ENCODE measurements at places on chromosomes 13 and 19.

GRCh38 chr13:102207680-102208342, 194.0 kb downstream of the FGF14 start:
- DNase-seq: no peak

DNA sequence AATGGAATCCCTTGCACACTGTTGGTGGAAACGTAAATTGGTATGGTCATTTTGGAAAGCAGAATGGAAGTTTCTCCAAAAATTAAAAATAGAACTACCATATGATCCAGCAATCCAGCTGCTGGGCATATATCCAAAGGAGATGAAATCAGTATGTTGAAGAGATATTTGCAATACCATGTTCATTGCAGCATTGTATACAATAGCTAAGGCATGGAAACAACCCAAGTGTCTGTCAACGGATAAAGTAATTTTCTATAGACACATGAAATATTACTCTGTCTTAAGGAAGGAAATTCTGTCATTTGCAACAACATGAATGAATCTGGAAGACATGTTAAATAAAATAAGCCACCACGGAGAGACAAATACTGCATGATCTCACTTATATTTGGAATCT, 124.7 kb downstream of the GPC5 start:
- no peak for DNase-seq

- DNase-seq: no peak
Observed at GRCh38 chr19:45147835-45148676, 12.7 kb downstream of the NKPD1 start.

DNA sequence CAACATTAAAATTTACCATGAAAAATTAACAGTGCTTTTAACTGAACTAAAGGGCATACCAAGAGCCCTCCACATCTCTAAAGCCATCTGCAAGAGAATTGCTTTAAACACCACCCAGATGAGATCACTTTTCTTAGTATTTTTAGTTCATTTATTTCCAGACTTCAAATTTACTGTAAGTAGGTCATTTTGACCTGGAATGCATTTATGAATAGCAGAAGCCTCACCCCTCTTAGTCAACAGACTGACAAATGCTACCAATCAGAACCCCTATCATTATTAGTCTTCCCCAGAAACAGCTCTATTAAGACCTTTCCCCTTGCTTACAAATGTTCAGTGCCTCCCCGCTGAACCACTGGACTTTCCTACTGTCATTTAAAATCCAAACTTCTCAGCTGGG, 27.3 kb downstream of the RUBCNL start:
- no peak for DNase-seq

- DNase-seq: no peak
Observed at GRCh38 chr13:80336370-80336769, 4.6 kb downstream of the SPRY2 start.

DNA sequence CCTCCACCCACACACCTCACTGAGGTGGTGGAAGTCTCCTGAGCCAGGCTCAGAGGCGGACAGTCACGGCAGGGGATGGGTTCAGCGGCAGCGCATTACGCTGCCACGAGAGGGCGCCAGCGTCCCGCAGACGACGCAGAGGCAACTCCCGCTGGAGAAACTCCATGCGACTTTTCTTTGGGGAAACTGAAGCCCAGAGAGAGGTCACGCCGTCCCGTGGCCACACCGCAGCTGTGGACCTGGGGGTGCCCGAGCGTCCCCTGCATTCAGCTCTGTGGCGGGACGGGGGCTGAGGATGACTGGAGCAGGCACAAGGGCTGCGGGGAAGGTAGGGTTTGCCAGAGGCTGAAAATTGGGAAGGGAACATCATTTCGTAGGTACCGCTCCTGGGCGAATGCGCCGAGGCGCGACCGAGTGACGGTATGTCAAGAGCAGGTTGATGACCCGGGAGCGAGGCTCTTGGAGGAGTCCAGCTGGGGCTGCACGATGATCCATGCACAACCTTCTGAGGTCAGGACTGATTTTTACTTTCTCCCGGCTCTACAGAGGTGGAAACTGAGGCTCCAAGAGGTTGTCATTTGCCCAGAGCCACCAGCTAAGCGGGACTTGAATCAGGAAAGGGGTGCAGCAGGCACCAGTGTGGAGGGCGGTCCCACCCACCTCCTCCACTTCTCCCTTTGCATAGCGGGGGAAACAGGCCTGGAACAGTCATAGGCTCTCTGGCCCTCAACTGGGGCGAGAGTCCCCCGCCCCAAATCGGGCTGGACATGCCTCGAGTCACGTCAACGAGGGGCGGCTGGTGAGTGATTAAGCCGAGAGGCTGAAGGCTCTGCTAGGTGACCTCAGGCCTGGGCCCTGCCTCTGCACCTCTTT, 690 bp upstream of the ARRDC2 start:
- DNase-seq: peak; percentile 80

- no peak for DNase-seq
Observed at GRCh38 chr13:74142257-74142656, 8.1 kb upstream of the KLF12 start.
